Left ventricle myocardium inferior (tissue), 1 donor: ENCODE measurements at places on chromosomes 2 and 18. TPM values are rescaled to one million over a fixed set of nuclear protein-coding genes. Genes with fewer than 3 reads are reported as not detected.

The SLC23A3 gene
- total RNA-seq, result 0.58 TPM

The CABYR gene
- not detected for total RNA-seq

The CCDC85A gene
- total RNA-seq, result 4.4 TPM

The DSG2 gene
- total RNA-seq, result 42.6 TPM

The SPEG gene
- 145 TPM for total RNA-seq

The OTOF gene
- not detected for total RNA-seq

The YES1 gene
- 21.7 TPM for total RNA-seq

The KCMF1 gene
- total RNA-seq, result 90.2 TPM

The NYAP2 gene
- not detected for total RNA-seq

The RAB6C gene
- 0.16 TPM for total RNA-seq

The C2orf80 gene
- total RNA-seq, result not detected

The IL1R1 gene
- 22.6 TPM for total RNA-seq

The ACMSD gene
- not detected for total RNA-seq

The PFN4 gene
- total RNA-seq, result 0.74 TPM

The GAL3ST2 gene
- not detected for total RNA-seq

The XDH gene
- total RNA-seq, result 0.05 TPM

The NPHP1 gene
- 5.4 TPM for total RNA-seq

The CFC1 gene
- total RNA-seq, result not detected

The CDH19 gene
- 13.0 TPM for total RNA-seq

The RGPD5 gene
- total RNA-seq, result 24.7 TPM

The IL1RL2 gene
- total RNA-seq, result 0.30 TPM

The PRKAG3 gene
- total RNA-seq, result 0.14 TPM

The KLF11 gene
- 20.8 TPM for total RNA-seq

The LYPD6 gene
- 0.08 TPM for total RNA-seq

The ZNF396 gene
- 0.71 TPM for total RNA-seq

The UGT1A5 gene
- not detected for total RNA-seq

The SPHKAP gene
- total RNA-seq, result 100 TPM

The ITGB6 gene
- 0.99 TPM for total RNA-seq

The TIA1 gene
- total RNA-seq, result 45.1 TPM

The G6PC2 gene
- not detected for total RNA-seq

The HDAC4 gene
- 23.9 TPM for total RNA-seq

The ZEB2 gene
- total RNA-seq, result 89.1 TPM
